ENCODE measurements at places on chromosomes 7 and 10.
A peak's percentile ranks its signal among the peaks of the same experiment; 100 is the strongest.

DNA sequence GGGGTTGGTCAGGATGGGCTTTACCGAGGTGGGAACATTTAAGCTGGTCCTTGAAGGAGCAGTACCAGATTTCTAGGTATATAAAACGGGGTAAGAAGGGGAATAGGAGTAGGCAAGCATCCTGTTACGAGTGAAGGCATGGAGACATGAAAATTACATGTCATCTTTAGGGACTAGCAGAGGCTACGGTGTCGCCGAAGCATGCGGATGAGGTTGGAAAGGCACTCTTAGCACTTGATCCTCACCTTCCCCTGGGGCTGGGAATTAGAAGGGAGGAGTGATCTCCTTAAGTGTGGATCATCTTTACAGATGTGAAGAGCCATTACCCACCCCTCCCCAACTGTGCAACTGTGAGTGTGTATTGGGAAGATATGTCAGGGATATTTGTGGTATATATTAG lies 13.8 kb upstream of the ZRANB1 start:
- H3K27me3 ChIP-seq = no peaks in the 10 kb centered on the region
- no peak overlapping the region for H3K27ac ChIP-seq
- DNase-seq = no peak
- peaks cover 7% of the 10 kb centered on the region for H3K36me3 ChIP-seq
- no peaks in the 10 kb centered on the region for H3K4me1 ChIP-seq
- H3K4me3 ChIP-seq = no peak overlapping the region

DNA sequence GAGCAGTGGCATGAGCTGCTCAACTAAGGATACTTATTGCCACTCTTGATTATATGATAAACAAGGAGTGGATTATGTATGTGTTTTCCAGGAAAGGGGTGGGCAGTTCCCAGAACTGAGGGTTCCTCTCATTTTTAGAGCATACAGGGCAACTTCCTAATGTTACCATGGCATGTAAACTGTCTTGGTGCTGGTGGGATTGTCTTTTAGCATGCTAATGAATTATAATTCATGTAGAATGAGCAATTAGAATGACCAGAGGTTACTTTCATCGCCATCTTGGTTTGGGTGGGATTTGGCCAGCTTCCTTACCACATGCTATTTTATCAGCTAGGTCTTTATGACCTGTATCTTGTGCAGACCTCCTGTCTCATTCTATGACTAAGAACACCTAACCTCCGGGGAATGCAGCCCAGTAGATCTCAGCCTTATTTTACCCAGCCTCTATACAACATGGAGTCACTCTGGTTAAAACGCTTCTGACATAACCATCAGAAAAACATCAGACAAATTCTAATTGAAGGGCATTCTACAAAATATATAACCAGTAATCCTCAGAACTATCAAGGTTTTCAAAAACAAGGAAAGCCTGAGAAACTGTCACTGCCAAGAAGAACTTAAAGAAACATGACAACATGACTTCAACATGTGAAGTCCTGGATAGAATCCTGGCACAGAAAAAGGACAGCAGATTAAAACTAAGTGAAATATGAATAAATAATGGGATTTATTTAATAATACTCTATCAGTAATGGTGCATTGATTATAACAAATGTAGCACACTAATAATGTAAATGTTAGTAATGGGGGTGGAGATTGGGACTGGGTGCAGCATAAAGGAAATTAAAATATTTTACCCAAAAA lies 365.0 kb downstream of the SEMA3D start:
- H3K36me3 ChIP-seq = no peaks in the 10 kb centered on the region
- H3K27me3 ChIP-seq = no peaks in the 10 kb centered on the region
- DNase-seq = no peak
- no peak overlapping the region for H3K27ac ChIP-seq

DNA sequence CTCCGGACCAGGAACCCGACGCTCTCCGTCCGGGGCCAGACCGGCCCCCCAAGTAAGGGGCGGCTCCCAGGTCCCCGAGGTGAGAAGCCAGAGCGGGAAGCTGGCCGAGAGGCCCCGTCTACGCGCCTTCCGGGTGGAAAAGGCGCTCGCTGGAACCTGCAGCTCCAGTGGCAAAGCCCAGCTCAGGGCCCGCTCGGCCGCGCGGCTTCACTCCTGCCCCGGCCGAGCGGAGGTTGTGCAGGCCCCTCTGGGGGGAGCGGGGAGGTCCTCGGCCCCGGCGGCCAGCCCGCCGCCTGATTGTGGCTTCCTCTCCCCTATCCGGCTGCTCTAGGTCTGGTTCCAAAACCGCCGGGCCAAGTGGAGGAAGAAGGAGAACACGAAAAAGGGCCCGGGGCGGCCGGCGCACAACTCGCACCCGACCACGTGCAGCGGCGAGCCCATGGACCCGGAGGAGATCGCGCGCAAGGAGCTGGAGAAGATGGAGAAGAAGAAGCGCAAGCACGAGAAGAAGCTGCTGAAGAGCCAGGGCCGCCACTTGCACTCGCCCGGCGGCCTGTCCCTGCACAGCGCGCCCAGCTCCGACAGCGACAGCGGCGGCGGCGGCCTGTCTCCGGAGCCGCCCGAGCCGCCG lies 2.9 kb downstream of the UNCX start:
- peaks cover 6% of the 10 kb centered on the region for H3K4me1 ChIP-seq
- H3K4me3 ChIP-seq = peak overlapping the region; percentile 22
- no peak for DNase-seq
- no peaks in the 10 kb centered on the region for H3K36me3 ChIP-seq
- H3K27ac ChIP-seq = no peak overlapping the region
- peaks cover 65% of the 10 kb centered on the region for H3K27me3 ChIP-seq

DNA sequence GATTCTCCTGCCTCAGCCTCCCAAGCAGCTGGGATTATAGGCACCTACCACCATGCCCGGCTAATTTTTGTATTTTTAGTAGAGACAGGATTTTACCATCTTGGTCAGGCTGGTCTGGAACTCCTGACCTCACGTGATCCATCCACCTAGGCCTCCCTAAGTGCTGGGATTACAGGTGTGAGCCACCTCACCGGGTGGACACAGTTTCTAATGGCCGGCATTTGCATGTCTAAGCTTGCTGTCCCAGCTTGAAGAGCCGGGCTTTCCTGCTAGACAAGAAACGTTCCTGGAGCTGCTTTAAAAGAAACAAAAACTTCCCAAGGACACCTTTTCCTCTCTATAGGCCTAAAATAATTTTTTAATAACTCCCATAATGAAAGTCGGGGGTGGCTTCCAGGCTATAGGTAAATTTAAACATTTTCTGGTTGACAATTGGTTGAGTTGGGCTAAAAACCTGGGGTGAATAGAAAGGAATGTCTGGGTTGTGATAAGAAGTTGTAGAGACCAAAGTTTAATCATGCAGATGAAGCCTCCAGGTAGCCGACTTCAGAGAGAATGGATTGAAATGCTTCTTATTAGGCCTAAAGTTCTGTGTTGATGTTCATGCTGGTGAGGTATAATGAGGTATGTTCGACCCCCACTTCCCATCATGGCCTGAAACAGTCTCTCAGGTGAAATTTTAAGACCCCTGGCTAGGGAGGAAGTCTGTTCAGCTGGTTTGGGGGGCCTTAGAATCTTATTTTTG lies 8.8 kb downstream of the ACADSB start:
- no peaks in the 10 kb centered on the region for H3K4me1 ChIP-seq
- H3K36me3 ChIP-seq = no peaks in the 10 kb centered on the region
- no peak overlapping the region for H3K27ac ChIP-seq

DNA sequence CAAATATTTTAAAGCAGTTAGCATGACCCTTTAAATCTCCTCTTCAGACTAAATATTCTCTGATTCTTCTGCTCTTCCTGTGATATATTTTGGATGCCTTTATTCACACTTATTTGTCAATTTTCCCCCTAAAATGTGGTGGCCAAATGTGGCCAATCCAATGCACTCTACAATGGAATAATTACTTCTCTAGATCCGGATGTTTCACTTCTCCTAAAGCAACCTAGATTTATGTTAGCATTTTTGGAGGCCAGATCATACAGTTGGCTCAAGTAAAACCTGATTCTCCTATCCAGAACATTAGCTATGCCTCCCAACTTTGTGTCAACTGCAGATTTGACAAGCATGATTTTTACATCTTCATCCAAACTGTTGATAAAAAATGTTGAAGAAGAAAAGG lies 153.7 kb downstream of the CREB5 start:
- H3K27me3 ChIP-seq = no peaks in the 10 kb centered on the region
- H3K27ac ChIP-seq = no peak overlapping the region
- no peaks in the 10 kb centered on the region for H3K4me1 ChIP-seq
- H3K36me3 ChIP-seq = no peaks in the 10 kb centered on the region

DNA sequence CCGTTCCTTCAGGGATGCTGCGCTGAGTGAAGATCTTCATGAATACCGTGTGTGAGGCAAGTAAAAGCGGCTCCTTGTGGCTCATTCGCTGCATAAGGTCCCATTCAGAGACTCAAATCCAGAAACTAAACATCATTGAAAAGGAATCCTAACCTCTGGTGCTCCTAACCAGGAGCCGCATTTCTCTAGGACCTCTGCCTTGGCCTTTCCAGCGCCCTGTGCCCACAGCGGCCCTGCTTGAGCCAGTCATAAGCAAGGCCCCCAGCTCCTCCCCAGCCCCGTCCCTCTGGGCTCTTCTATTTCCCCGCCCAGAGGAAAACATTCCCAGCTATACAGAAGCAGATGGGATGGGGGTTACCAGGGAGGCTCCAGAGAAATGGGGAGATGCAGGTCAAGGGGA lies 42.6 kb upstream of the INSIG1 start:
- DNase-seq = no peak
- no peaks in the 10 kb centered on the region for H3K27me3 ChIP-seq
- no peak overlapping the region for H3K27ac ChIP-seq
- H3K4me3 ChIP-seq = no peak overlapping the region

DNA sequence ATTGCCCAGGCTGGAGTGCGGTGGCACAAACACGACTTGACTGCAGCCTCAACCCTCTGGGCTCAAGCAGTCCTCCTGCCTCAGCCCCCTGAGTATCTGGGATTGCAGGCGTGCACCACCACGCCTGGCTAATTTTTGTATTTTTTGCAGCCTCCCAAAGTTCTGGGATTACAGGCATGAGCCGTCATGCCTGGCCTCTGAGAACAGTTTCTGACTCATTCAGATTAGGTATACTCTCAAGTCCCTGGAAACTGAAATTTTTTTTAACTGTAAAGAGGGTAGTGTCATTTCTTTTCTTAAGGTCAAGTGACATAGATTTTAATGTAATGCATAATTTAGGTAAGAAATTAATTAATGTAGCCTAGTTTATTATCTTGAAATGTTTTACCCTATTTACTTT lies 104.7 kb downstream of the SEPTIN7 start:
- peaks cover 30% of the 10 kb centered on the region for H3K36me3 ChIP-seq
- H3K4me1 ChIP-seq = no peaks in the 10 kb centered on the region
- H3K4me3 ChIP-seq = no peak overlapping the region
- DNase-seq = no peak

DNA sequence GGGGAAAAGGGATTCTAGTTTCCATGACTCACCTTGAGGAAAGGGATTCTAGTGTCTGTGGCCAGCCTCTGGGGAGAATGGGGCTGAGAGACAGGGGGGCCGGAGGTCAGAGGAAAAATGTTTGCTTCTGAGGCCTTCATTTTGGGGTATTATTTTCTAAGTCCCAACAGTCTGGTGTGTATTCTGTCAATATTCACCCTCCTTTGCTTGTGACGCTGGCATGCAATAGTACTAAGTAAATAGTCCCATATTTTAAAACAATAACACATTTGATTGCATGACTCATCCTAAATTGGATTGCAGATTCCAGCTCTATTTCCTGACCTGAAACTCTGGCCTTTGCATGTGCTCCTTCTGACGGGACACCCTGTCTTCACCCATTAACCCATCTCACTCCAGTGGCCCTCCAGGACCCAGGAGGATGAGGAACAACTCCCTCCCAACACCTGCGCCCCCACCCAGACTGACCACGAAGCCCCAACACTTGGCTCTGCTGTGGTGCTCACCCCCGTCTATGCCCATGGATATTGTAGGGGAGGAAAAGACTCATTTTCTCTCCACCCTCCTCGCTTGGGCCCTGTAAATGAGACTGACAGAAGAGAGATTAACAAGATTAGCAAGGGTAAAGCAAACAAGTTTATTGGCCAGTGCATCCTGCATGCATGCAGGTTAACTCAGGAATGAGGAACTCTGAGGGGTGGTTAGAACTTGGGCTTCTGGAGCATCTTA lies 495.6 kb upstream of the KLF6 start:
- DNase-seq = no peak
- H3K4me1 ChIP-seq = peaks cover 57% of the 10 kb centered on the region
- no peak overlapping the region for H3K4me3 ChIP-seq
- H3K27ac ChIP-seq = peak overlapping the region; percentile 86

- H3K4me3 ChIP-seq = no peak overlapping the region
- DNase-seq = no peak
- H3K27me3 ChIP-seq = no peaks in the 10 kb centered on the region
- H3K4me1 ChIP-seq = no peaks in the 10 kb centered on the region
- H3K36me3 ChIP-seq = no peaks in the 10 kb centered on the region
Measured at GRCh38 chr7:101589976-101590662, 39.0 kb downstream of the MYL10 start.

DNA sequence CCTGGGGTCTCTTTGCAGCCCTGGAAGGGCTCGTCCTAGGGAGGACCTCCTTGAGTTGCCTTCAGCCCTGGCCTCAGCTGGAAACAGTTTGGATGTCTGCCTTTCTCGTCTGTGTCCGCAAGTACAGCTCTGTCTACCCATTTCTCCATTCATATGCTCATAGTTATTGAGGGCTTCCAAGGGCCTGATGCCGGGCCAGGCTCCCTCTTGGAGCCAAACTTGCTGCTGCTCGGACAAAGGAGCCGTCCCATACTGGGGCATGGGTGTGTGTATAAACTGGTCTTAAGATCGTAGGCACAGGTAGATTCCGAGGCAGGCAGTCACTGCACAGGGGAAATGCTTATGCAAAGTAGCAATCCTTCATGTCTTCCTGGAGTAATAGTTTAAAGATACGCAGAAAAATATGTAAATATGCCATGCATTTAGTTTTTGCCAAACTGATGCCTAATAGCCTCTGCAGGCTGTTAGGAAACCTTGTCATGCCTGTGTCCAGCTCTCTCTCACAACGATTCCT lies 117.0 kb upstream of the BTBD16 start:
- no peaks in the 10 kb centered on the region for H3K27me3 ChIP-seq
- H3K4me3 ChIP-seq = peak overlapping the region; percentile 56
- H3K4me1 ChIP-seq = peaks cover 26% of the 10 kb centered on the region
- DNase-seq = no peak

- DNase-seq = no peak
- H3K27me3 ChIP-seq = no peaks in the 10 kb centered on the region
- no peaks in the 10 kb centered on the region for H3K36me3 ChIP-seq
- no peak overlapping the region for H3K4me3 ChIP-seq
Measured at GRCh38 chr10:44569193-44570091, 184.5 kb upstream of the CXCL12 start.

All from ascending aorta (tissue), 2 donors.